ENCODE measurements at places on chromosomes 2 and 18.

- DNase-seq = no peak
These were observed 124.8 kb downstream of the PTH2R start for GRCh38 chr2:208531361-208531760.

GRCh38 chr18:36128530-36128870 lies 640 bp downstream of the SLC39A6 start:
- no peak for DNase-seq

DNA sequence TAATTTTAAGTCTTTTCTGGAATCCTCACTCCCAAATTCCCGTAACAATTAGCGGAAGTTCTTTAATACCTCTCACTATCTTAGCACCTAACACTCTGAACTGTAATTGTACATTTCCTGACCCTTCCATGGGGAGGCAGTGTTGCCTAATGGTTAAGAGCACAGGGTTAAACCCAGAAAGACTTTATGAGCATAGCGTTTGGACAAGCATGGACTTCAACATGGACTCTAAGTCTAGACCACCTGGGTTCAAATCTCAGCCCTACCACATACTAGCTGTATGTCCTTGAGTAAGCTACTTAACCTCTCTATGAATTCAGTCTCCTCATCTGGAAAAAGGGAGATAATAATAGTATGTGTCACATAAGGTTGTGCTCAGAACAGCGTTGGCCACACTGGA lies 13.0 kb downstream of the ANTXR1 start:
- DNase-seq = peak; percentile 66

DNA sequence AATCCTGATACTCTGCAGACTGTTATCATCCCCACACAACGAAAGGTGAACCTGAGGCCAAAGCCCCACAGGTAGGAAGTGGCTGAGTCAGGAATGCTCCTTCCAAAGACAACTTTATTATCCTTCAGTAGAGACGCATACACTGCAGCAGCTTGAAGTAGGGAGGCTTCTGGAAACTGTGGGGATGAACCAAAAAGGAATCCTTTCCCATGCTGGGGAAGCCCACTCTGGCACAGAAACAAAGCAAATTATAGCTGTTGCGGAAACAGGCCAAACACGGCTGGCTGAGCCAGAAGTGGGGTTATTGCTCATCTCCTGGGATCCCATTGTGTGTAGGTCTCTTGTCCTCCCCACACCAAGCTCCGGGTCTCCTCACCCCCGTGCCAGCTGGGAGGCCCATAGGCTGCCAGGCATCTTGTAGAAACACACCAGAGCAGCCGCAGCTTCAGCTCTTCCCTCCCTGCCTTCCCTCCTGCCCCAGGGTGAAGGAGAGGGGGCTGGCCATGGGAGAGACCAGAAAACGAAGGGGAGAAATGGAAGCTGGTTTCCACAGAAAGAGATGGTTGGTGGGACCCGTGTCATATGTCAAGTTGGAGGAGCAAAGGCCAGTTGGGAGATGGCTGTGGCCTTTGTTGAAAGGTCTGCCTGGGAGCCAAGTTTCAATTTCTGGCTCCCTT lies 176.9 kb upstream of the NABP1 start:
- DNase-seq = no peak

- no peak for DNase-seq
These were observed 26.4 kb downstream of the CTDP1 start for GRCh38 chr18:79706006-79706405.

DNA sequence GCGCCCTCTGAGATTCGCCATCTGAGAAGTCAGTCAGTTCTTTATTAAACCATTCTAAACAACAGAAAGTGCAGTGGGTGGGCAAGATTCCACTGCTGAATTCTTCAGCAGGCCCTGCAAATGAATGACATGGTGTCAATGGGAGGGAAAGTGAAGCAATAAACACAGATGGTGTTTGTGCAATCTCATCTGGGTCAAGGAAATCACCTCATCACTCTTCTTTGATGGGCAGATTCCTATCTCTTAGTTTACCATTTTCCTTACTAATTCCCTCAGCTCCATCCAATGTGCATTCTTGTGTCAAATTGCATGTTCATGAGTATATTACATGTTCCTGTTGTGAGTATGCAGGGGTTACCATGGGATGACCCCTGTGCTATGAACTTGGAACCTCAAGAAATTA lies 100.7 kb upstream of the CYP1B1 start:
- DNase-seq = peak; percentile 43

DNA sequence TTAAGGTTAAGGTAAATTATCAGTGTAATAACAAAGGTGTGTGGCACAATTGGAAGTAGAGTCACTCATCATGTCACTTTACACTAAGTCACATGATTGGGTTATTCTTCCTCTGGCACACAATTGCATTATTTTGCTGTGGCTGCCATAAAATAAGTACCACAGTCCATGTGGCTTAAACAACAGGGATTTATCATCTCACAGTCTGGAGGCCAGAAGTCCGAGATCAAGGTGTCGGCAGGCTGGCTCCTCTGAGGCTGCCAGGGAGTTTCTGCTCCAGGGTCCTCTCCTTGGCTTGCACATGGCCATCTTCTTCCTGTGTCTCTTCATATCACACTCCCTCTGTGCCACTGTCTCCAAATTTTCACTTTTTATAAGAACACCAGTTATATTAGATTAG lies 421.2 kb downstream of the CMPK2 start:
- no peak for DNase-seq

DNA sequence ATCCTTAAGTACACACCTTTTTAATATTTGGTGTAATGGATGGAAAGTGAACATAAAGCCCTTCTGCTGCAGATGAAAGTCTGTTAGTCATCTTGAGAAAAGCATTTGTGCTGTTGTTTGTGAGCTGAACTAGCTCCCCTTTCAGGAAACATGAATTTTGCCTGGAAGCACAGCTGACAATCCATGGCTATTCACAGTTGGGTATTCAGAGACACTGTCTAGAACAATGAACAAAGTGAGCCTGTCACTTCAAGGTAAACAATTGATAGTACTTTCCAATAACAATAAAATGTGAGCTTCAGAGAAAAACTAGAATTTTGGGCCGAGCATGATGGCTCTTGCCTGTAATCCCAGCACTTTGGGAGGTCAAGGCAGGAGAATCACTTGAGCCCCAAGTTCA lies 6.8 kb upstream of the EFHD1 start:
- DNase-seq = no peak

GRCh38 chr2:49110571-49110970 lies 43.7 kb downstream of the FSHR start:
- no peak for DNase-seq

- DNase-seq = no peak
These were observed 419 bp upstream of the GPR55 start for GRCh38 chr2:230925443-230925878.

GRCh38 chr18:10051877-10052631 lies 138.2 kb downstream of the VAPA start:
- no peak for DNase-seq

DNA sequence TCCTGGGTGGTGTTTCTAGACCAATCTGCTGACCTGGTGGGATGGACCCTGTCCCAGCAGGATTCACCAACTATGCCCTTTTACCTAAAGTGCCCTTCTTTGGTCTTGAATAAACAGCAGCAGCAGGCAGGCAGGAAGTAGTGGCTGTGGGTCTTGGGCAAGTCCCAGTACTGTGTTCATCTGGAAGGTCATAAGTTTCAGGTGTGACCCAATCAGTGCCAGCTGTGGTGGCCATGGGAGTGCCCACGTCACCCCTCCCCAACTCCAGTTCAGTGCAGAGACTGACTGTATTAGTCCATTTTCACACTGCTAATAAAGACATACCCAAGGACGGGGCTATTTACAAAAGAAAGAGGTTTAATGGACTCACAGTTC lies 148.3 kb upstream of the SRD5A2 start:
- no peak for DNase-seq

DNA sequence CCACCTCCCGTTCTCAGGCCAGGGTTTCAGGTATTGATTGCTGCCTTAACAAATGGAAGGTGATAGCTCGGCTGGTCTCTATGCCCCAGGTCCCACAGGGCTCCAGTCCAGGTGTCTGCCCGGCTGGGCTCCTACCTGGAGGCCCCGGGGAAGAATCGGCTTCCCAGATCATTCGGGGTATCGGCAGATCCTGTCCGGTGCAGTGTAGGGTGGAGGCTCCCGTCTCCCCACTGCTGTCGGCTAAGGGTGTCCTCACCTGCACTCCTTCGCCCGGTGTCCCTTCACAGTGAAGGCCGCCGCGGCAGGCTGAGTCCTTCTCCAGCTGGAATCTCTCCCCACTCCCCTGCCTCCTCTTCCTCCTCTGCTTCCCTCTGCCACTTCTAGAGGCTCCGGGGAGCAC lies 573.9 kb upstream of the SALL3 start:
- DNase-seq = no peak

DNA sequence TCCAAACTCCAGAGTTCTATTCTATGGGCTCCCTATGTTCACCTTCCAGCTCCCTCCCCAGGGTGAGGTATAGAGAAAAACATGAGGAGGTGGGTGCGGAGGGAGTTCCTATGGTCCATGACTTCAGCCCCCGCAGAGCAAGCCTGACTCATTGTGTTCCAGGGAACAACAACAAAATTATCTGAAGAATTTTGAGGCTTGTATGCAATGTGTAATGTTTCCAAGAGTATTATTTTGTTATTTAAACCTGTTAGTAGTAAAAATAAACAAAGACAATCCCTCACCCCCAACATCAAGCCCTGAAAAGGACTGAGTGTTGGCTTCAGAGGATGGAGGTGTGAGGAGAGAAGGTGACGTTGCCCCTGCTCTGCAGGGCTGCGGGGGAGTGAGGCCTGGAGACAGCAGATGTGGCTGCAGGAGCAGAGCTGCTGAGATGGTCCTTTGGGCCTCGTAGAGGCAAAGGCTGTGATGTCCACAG lies 29.0 kb downstream of the LAMA3 start:
- DNase-seq = no peak

- peak; percentile 7 for DNase-seq
These were observed 115.8 kb downstream of the SS18 start for GRCh38 chr18:25974630-25975077.

- no peak for DNase-seq
These were observed 763 bp downstream of the CCDC141 start for GRCh38 chr2:179049203-179049545.

DNA sequence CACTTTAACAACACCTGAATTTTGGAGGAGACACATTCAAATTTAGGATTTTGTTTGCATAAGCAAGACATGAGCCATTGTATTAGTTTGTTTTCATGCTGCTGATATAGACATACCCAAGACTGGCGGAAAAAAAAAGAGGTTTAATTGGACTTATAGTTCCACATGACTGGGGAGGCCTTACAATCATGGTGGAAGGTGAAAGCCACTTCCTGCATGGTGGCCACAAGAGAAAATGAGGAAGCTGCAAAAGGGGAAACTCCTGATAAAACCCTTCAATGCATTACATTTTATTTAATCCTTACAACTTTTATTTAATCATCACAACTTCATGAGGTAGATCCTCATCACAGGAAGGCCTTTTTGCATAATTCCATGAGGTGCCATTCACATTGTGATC lies 242.0 kb upstream of the STON1 start:
- DNase-seq = peak; percentile 82

GRCh38 chr2:11097038-11097720 lies 58.1 kb upstream of the SLC66A3 start:
- DNase-seq = no peak

GRCh38 chr2:64604155-64604554 lies 49.6 kb downstream of the SERTAD2 start:
- DNase-seq = no peak

DNA sequence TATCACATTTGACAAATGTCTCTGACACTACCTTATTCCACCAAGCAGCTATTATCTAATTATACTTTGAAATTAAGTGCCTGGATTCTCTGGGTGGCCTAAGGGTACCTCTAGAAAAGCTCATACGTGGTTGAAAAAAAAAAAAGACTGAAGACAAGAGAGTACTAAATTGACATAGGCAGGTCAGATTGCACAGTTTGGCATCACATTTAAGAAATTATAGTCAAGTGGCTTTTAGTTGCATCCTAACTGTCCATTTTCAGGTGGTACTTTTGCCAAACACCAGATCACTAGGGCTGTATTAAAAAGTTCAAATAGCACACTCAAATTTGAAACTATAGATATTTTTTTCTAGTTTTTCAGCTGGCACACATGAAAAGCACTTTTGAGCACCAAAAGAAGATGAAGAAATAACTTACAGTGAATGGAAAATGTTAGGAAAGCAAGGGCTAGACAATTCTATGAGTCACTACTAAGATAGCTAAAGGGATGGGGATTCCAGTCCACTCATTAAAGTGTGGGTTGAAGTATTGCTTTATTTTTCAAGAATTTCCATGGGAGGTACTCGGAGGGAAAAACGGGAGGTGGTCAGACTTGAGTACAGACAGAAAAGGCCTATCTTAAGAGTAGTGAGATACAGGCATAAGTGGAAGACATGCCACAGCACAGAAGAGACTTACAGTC lies 106.5 kb upstream of the COL5A2 start:
- DNase-seq = no peak

- no peak for DNase-seq
These were observed 75.9 kb downstream of the PMS1 start for GRCh38 chr2:189860161-189860560.

DNA sequence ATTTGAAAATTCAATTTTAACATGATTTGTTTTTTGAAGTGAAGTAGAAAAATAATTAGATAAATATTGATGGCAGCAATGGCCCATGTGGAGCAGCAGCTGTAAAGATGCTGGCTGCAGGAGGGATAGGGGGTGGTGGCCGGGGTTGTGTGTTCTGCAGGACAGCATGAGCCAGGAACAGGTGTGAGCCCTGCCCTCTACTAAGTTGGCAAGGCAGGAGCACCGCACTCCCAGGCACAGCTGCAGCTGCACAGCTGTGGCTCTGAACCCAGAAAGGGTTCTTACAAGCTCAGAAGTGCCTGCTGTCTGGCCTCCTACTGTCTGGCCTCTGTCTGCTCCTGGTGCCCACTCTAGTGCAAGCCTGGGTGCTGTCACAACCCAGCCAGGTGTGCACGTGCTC lies 10.0 kb upstream of the DUSP19 start:
- DNase-seq = no peak

DNA sequence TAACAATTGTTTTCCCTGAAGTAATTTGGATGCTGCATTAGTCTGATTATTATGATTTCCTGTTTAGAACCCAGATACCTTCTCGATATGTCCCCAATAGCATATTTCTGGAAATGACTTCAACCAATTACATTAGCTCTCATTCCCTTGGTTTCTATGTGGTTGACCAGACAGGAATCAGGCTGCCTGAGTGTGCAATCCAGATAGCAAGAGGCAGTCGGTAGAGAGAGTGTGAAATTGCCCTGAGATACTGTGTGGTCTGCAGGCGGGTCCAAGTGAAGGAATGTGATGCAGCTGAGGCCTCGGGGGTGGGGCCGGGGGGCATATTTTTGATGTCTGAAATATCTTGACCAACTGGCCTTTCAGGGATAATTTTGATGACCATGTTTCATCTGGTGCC lies 143.9 kb upstream of the ITGA6 start:
- DNase-seq = no peak
